NCI-H1105 (cell line): ENCODE measurements at places on chromosomes 1 and 21.

DNA sequence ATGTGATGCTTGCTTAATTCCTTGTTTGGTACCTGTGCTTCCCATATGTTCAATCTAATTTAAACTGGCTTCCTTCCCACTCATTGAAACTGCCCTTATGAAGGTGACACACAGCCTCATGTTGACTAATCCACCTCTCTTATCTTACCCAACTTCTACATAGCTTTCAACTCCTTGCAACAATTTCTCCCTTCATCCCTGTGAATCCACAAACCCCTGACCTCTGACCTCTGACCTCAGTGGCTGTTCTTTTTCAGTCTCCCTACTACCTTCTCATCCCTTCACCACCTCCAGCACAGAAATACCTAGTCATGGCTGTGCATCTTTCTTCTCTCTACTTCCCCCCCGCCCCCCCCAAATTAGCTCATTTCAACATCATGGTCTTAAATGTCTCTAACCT, 144.5 kb downstream of the TTLL7 start:
- DNase-seq: no peak

DNA sequence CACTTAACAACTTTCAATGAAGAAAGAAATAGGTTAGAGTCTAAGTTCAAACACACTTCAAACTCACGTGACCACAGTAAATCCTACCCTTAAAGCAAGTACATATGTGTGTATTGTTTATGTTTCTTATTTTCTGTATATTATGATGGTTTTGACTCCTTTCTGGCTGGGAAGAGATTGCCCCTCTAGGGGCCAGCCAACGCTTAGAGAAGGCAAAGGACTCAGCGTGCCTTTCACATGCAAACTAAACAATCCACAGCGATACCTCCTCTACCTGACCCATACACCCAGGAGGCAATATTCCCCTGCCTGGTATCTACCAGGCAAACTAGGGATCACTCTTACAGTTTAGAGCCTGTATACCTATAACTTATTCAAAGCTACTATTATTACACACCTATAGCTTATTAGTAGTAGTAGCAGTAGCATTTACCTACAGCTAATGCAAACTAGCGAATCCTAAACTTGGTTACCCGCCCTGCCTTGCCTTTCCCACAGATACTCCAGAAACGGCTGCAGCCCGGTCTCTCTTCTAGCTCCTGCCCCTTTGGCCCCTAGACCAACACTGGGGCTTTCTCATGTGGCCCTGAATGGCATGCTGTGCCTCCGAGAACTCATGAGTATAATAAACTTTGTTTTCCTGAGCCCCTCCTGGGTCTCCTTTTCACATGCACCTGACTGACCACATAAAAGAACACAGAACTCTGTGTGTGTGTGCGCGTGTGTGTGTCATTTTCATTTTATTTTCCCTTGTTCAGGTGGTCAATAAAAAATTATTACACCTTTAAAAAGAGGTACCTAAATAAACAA, 14.0 kb downstream of the NRIP1 start:
- no peak for DNase-seq

DNA sequence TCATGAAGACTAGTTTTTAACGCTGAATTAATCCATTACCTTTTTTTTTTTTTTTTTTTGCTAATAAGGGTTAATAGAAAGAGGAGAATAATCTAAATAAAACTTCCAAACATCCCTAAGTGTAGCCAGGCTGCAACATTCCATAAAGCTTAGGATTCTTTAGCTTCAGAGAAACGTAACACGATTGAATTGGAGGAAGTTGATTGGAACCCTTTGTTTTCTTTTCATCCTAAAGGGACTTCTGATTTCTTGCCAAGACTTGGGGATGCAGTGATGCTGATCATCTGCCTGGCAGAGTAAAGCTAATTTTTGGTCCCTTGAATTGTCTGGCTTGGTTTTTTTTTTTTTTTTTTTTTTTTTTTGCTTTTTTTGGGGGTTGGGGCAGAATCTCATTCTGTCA, 142.9 kb downstream of the VPS13D start:
- no peak for DNase-seq

DNA sequence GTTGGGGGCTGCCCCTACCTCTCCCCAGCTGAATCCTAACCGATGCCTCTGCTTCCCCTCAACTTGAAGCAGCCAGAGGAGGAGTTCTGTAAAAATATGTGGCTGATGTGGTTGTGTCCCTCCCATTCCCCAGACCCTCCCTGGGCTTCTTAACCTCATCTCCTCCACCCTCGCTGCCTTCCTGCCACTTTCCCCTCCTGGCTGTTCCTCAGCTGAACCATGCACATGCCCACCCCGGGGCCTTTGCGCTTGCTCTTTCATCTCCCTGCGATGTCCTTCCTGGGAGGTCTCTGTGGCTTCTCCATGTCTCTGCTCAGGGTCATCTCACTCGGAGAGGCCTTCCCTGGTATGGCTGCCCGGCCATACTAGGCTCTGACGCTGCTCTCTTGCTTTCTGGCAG, 8.9 kb downstream of the MIIP start:
- no peak for DNase-seq

GRCh38 chr1:153567621-153568366, 2.1 kb upstream of the S100A2 start:
- no peak for DNase-seq

GRCh38 chr1:223770621-223771315, 58.4 kb downstream of the CAPN2 start:
- no peak for DNase-seq

- no peak for DNase-seq
These were observed 1.2 kb downstream of the TUT4 start for GRCh38 chr1:52551507-52552235.

DNA sequence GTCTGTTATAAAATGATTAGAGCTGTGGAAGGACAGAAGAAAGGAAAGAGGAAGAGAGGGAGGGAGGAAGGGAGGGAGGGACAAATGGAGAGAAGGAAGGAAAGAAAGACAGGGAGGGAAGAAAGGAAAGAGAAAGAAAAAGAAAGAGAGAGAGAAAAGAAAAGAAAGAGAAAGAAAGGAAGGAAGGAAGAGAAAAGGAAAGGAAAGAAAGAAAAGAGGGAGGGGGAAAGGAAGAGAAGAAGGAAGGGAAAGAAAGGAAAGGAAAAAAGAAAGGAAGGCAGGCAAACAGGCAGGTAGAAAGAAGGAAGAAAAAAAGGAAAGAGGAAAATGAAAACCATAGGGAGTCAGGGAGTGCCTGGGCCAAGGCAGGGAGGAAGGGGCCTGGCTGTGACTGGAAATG, 14.5 kb upstream of the BACE2 start:
- no peak for DNase-seq

- DNase-seq: no peak
These were observed 1.7 kb upstream of the KRTAP11-1 start for GRCh38 chr21:30882866-30883597.

DNA sequence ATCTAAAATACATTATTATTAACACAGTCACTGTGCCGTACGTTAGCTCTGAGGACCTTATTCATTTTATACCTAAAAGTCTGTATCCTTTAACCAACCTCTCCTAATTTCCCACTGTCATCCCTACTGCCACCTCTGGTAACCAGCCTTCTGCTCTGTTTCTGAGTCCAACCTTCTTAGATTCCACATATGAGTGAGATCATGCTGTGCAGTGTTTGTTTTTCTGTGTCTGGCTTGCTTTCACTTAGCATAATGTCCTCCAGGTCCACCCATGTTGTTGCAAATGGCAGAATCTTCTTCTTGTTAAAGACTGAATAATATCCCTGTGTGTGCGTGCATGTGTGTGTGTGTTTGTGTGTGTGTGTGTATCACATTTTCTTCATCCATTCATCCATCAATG, 64.2 kb downstream of the ETS2 start:
- no peak for DNase-seq

GRCh38 chr1:39141925-39142324, 62.6 kb upstream of the MACF1 start:
- DNase-seq: no peak

- DNase-seq: no peak
These were observed 217.2 kb upstream of the IRF2BP2 start for GRCh38 chr1:234827181-234827580.

GRCh38 chr1:162003830-162004215, 19.8 kb downstream of the OLFML2B start:
- no peak for DNase-seq

DNA sequence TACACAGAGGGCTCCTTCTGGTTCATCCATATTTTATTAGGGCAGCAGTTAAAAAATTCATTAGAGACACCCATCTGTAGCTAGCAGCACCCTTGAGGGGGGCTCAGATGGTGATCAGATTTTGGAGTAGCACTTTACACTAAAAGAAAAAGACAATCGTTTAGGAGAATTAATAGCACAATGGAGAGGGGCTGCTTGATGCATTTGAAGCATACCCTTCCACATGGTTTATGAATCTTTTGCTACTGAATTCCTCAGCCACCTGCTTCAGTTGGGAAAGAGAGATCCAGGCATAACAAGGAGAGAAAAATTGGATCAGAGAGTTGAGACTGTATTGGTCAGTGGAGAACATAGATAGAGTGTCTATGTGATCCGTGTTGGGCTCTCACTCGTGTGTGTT, 54.4 kb downstream of the DISC1 start:
- no peak for DNase-seq

- no peak for DNase-seq
These were observed 52.1 kb downstream of the STYXL2 start for GRCh38 chr1:167145965-167146364.

GRCh38 chr1:221806984-221807383, 65.1 kb upstream of the DUSP10 start:
- DNase-seq: no peak

GRCh38 chr21:15192243-15192642, 127.4 kb upstream of the NRIP1 start:
- no peak for DNase-seq

DNA sequence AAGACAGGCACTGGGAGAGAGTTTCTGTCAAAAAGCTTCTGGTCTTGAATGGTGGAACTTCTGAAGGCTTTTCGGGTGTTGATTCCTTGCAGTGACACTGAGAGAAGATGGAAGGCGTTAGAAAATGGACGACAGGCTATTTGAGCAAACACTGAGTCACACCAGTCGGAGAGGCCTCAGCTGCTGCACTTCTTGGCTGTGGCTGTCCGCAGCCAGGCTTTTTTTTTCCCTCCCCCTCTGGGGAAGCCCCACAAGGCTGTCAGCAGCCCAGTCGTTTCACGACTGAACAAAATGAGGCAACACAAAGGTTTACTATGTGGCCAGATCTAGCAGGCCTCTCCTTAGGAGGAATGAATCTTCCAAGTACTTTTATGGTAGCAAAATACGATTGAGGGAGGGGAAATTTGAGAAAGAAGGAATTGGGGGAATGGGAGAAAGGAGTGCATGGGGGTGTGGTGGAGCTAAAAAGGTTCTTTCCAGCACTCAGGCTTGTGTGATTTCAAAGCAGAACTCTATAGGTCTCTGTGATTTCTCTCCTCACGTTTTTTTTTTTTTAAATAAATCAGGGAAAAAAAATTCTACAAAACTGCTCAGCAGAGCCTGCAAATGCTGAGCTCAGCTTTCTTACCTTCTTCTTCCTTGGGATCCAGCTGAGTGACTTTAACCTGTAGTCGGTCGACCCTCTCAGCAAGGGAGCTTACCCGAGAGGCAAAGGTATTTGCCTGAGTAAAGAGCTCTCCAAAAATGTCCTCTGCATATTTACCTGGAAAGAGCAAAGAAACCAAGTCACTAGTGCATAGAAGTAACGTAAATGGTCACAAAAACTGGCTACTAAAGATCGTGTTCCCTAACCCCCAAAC, 26.1 kb downstream of the GPR3 start:
- no peak for DNase-seq

- no peak for DNase-seq
These were observed 48.2 kb upstream of the TNFSF4 start for GRCh38 chr1:173255214-173255813.

- DNase-seq: no peak
These were observed 8.0 kb downstream of the PDXK start for GRCh38 chr21:43726686-43727518.

DNA sequence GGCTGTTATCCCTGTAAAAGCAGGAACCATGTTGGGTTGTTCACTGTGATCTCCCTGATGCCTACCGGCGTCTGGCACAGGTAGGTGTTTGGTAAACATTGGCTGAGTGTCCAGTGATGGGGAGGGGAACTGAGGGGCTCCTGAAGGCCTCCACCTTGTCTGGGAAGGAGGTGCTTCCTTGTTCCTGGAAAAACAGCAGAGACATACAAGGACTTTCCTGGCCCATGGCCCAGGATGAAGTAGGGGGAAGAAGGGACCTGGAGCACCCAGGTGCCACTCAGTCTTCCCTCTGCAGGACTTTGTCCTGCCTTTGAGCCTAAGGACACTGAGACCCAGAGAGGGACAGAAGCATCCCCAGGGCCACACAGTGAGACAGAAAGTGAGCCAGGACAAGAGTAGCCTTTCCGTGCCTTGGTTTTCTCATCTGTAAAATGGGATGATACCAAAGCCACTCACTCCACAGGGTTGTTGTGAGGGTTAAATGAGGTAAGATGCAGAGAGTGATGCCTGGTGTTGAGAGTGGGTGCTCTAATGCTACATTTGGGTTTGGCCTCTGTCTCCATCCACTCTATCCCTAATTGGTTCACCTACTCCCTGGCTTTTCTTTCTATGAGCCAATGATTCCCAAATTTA, 6.1 kb upstream of the HEYL start:
- no peak for DNase-seq

DNA sequence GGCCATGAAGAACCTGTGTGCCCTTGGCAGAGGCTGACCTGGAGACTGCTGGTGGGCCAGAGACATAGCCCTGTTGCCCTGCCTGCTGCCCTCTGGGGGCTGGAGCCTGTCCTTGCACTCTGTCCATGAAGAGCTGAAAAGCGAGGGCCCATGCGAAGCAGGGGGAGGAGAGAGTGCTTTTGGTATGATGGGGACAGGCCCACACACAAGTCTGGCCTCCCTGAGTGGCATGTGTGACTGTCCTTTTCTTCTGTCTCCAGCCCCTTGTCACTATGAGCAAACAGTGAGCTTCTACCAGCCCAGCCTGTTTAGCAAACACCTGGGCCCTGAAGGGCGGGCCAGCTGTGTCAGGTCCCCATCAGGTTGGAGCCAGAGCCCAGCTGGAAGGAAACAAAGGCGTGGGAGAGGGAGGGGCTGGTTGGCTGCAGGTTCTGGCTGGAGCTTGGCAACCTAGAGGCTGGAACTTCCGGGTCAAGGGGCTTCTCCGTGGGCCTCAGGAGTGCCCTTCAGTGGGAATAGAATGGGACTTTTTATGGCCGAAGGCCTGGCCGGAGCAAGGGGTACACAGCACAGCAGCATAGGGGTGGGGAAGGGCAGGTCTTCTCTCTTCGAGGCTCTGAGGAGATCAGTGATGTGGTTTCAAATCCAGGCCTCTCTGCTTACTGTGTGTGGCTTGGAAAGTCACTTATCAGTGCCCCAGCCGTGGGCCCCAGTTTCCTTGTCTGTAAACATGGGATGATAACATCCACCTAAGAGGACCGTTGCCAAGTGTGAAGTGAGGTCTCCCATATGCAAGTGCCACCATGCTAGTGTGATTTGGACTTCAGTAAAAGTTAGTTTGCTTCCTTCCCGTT, 14.3 kb downstream of the QSOX1 start:
- peak; percentile 24 for DNase-seq

- DNase-seq: no peak
These were observed 452.3 kb downstream of the OMA1 start for GRCh38 chr1:58094221-58094620.

GRCh38 chr1:192936313-192937018, 122.7 kb downstream of the UCHL5 start:
- DNase-seq: no peak
